ENCODE measurements at places on chromosomes 3 and 15.
A peak's percentile ranks its signal among the peaks of the same experiment; 100 is the strongest.

- no peak for DNase-seq
Measured at GRCh38 chr3:159929171-159930141, 59.2 kb upstream of the IL12A start.

DNA sequence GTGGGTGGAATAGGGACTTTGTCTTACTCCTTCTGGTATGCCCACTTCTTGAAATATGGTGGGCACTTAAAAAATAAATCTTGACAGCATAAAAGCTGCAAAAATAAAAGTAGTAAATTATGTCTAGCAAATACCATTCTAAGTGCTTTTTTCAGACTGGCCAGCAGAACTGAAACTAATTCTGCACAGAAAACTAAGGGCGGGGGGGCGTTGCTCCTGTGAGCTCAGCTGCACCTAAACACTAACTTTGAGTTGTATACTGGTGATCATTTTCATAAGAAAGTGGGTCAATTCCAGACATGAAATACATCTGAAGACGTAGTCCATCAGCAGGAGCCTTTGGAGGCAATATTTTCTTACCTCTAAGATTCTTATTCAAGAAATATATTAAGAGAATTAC is 114.8 kb downstream of the WDR76 start:
- DNase-seq: no peak

GRCh38 chr3:45554006-45554666 is 40.4 kb upstream of the LIMD1 start:
- peak; percentile 37 for DNase-seq

DNA sequence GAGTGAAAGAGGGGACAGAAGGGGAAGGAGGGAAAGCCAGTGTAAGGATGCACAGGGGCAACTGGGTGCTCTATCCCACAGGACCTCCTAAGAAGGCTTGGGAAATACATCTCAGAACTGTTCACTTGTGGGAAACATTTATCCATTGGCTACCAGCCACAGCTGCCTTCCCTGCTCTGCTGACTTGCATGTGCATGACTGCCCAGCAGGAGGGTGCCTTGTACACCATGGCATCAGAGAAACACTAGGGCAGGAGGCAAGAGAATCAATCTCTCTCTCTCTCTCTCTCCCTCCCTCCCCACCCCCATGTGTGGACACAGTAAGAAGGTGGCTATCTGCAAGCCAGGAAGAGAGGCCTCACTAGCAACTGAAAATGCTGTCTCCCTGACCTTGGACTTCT is 62.9 kb upstream of the ZBTB38 start:
- no peak for DNase-seq

Data from NCI-H446 (cell line).